ENCODE measurements at places on chromosomes 4 and X.

DNA sequence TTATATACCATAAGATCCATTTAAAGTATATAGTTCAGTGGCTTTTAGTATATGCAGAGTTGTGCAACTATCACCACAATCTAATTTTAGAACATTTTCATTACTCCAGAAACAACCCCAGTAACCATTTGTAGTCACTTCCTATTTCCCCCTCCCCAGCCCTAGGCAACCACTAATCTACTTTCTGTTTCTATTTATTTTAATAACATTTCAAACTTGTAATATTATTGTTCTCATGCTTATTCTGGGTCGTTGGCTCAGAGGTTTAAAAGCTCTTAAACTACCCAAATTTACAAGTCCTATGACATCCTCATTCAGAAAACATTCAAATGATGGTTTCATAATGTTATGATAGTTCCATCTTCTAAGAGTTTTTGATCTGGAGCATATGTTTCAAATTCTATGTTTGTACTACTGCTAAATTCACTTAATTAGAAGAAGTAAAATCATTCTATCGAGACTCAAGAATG lies 18.4 kb downstream of the XIAP start:
- DNase-seq, result peak; percentile 80

GRCh38 chr4:31370866-31371465 lies 650.8 kb downstream of the PCDH7 start:
- DNase-seq, result peak; percentile 49

GRCh38 chrX:103519389-103519788 lies at the start of gene RAB40A:
Gene RAB40A, minus strand, starts transcription at chrX:103519489. Its CDS starts 18,733 bp downstream, at chrX:103500756.
- no peak for DNase-seq

- DNase-seq, result no peak
Observed at GRCh38 chr4:69896530-69897116, 34.2 kb upstream of the CSN1S1 start.

GRCh38 chr4:117596917-117597480 lies 437.3 kb upstream of the NDST3 start:
- DNase-seq, result no peak

DNA sequence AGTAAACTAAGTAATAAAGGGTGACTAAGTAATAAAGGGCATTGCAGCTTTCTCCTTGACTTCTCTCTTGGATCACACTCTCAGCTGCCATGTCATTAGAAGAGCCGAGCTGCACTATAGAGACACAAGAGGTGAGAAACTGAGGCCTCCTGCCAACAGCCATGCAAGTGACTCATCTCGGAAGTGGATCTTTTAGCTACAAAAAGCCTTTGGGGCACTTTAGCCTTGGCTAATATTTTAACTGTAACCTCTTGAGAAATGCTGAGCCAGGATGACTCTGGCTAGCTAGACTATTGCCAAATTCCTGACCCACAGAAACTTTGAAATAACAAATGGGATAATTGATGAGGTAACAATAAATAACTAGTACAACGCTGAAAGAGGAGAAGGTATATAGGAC lies 1.5 kb upstream of the NEIL3 start:
- peak; percentile 88 for DNase-seq

DNA sequence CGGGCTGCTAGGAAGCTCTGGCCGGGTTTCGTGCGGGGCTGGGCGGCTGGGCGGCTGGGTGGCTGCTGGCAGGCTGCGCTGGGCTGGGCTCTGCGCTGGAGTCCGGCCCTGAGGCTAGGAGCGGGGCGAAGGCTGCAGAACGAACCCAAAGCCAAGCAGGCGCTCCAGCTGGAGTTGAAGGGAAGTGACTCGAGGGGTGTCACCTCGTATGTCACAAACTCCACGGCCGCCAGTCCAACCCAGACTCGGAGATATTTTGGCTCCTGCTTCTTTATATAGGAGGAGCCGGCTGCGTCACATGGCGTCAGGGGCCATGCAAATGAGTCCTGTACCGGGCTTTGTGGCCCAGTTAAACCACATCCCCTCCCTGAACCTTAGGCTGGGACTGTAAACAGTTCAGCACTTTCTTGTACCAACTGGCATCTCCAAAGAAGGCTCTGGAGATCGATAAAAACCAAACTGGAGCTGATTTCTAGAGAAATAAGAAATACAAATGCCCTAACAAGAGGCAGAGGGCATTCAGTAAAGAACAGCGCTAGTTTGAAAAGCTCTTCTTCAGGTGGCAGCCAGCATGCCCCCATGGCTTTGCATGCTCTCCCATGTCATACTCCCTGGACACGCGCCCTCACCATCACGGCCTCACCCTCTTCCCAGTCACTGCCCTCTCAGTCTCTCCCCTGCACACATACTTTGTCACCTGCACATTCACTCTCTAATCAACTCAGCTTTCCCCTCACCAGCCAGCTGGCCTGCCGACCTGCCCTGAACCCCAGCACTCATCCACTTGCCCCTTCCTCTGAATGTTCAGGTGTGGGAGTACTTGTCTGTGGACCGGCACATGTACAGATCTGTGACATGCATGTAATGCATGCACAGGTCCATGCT lies 58.5 kb downstream of the TSC22D3 start:
- peak; percentile 89 for DNase-seq

- DNase-seq, result peak; percentile 27
Observed at GRCh38 chrX:23271026-23271425, 63.6 kb upstream of the PTCHD1 start.

GRCh38 chrX:151009582-151009981 lies 26.4 kb downstream of the HMGB3 start:
- no peak for DNase-seq

DNA sequence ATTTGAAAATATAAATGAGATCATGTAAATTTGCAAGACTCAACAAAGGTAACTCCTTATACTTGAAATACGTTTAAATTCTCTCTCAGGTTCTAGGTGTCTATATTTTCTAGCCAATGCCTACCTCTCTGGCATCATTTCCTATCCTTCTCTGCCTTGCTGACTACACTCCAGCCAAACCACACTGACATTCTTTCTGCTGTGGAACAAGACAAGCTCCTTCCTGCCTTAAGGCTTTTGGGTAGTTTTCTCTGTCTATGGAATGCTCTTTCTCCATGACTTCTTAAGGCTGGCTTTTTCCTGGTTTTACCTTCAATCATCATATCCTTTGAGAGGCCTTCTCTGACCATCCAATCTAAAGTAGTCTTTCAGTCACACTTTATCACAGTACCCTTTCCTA lies 201.0 kb downstream of the SPRY1 start:
- no peak for DNase-seq

GRCh38 chr4:141416219-141416618 lies 195.5 kb downstream of the ZNF330 start:
- DNase-seq, result no peak

DNA sequence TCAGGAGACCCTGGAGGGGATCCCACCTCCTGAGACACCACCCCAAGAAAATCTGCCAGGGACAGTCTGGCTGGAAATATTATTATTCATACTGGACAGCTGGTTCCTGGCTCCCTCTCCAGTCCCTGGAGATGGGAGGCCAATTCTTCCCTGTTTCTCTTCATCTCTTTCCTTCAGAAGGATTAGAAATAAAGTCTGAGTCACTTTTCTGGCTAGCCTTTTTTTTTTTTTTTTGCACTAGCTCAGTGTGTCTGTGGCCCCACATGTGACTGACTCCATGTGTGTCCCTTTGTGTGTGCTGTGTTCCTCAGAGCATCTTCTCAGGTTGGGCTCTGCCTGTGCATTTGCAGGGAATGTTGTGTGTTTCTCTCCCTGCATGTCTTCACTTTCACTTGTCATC lies 1.8 kb upstream of the FRMPD3 start:
- no peak for DNase-seq

Measured in MV-4-11 (cell line).